ENCODE measurements at places on chromosomes 1 and 21.
A peak's percentile ranks its signal among the peaks of the same experiment; 100 is the strongest.

GRCh38 chr1:15768388-15768787, 9.8 kb downstream of the FBLIM1 start:
- no peak for DNase-seq

- no peak for DNase-seq
Observed at GRCh38 chr1:168555508-168556046, 11.8 kb upstream of the XCL2 start.

DNA sequence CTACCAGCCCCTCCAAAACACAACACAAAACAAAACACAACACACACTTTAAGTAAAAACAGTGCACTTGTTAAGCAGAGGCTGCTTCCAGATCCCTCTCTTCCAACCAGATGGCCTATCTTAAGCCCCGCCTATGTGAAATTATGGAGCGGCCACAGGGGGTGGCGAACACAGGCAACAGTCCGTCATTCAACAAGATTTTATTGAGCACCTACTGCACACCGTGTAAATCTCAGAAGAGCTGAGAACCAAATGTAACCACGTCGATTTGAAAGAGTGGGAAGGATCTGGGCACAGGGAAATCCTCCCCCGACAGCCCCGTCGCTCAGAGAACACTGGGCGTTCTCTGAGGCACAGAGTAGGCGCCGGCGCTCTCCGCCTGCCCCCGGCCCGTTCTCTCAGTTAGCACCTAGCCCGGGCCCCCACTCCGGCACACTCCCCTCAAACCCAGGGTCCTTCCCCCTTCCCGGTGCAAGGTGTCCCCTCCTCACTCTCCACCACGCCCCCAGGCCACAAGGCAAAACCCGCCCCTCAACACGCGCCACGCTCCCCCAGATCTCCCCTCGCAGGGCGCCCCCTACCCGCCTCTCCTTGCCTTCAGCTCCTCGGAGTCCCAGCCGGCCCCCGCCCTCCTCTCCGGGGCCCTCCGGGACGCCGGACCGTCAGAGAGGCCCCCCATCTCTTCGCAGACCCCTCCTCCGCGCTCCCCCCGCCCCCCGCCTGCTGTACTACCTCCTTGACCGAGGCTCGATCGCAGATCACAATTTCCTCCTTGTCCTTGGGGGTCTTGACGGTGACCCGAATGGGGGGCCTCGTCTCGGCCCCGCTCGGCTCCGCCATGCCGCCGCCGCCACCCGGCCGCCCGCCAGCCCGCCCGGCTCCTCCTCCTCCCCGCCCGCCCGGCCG, 483 bp downstream of the UBQLN4 start:
- peak; percentile 61 for DNase-seq

DNA sequence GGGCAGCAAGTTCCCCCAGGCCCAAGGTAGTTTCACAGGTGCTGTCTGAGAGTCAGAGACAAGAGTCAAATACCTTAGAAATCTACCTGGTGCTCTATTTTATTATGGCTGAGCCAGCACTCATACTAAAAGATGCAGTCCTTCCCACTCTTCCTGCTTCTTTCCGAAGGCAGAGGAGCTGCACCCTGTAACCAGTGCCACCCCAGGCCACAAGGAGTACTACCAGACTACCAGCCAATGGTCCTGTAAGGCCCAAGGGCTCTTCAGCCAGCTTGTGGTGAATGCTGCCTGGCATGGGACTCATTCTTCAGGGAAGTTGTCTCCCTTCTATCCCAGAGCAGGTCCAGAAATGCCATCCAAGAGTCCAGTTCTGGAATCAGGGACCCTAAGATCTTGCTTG, 203.8 kb upstream of the DUSP10 start:
- DNase-seq, result no peak

DNA sequence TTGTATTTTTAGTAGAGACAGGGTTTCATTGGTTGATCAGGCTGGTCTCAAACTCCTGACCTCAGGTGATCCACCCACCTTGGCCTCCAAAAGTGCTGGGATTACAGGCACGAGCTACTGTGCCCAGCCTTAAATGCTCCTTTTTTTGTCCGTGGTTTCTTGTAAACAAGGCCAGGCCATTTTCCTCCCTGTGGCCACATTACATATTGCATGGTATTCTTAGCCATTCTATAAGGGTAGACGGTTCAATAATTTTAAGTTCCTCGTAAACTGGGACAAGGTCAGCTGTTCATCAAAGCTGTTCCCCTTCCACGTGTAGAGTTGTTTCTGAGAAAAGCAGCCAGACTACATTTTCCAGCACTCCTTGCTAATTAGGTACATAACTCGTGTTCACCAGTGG, 10.3 kb upstream of the LUZP1 start:
- no peak for DNase-seq

- DNase-seq, result no peak
Observed at GRCh38 chr21:41029571-41029970, 138.4 kb upstream of the BACE2 start.

DNA sequence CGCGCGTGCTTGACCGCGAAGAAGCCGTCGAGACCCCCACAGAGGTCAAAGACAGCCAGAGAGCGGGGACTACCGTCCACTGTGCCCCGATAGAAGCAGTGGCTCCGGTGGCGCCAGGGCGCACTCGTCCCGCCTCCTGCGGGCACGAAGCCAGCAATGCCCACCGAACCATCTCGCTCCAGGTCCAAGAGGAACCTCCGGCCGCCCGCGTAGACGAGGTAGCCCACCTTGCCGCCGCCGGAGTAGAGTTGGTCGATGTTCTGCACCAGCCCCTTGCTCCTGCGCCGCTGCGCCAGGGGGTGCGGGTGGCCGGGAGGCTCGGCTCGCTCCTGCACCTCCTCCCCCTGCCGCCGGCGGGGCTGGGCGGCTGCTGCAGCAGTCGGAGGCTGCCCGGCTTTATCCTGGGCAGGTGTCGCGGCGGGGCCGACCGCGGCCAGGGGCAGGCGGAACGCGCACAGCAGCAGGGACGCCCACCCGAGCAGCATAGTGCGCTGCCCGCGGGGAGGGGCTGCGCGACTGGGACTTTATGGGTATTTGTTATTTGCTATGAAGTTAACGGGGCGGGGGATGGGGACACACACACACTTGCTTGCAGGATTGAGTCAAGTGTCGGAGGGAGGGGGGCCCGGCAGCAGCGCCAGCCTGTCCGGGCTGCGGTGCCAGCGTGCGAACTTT, 844 bp downstream of the ADAMTS5 start:
- no peak for DNase-seq

DNA sequence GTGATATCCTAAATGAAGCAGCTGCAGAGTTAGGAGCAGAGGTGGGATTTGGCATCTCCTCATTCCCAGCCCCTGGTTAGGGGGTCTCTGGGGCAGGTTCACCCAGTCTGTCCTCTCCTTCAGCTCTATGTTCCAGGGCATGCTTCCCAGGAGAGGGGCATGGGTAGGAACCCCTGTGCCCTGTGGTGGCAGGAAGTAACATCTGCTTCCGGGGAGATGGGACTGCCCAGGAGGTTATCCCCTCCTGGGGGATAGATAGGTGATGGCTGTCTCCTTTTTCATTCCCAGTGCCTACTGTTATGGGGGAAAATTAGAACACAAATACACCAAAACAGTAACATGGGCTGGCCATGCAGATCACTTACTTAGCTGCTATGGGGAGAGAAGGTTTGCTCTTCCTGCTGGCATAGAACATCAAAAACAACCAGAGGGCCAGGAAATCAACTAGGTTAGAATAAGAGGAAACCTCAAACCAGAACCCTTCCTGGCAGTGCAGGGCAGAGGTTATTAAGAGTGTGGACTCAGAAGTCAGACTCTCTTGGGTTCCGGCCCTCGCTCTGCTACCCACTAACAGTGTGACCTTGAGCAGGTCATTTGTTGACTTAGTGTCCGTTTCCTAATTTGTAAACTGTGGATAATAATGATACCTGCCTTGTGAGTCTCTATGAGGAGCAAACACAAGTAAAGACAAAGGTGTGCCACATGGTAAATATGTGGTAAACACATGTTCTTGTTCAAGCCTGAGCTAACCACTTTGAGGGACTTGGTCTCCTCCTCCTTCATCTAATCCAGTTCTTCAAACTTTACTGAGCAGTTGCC, 157.8 kb upstream of the JUN start:
- no peak for DNase-seq

Data from stimulated activated CD4-positive, alpha-beta T cell treated with anti-CD3 and anti-CD28 coated beads, Interleukin-1b, Interleukin-23, amount 100 ng/mL, for 4 hours (primary cell).